ENCODE measurements at places on chromosomes 16 and 17. TPM values are rescaled to one million over a fixed set of nuclear protein-coding genes. Genes with fewer than 3 reads are reported as not detected.

The FN3KRP gene
- 43.6 TPM for polyA plus RNA-seq

The TBC1D28 gene
- polyA plus RNA-seq = not detected

The EME1 gene
- polyA plus RNA-seq = 8.2 TPM

DNA sequence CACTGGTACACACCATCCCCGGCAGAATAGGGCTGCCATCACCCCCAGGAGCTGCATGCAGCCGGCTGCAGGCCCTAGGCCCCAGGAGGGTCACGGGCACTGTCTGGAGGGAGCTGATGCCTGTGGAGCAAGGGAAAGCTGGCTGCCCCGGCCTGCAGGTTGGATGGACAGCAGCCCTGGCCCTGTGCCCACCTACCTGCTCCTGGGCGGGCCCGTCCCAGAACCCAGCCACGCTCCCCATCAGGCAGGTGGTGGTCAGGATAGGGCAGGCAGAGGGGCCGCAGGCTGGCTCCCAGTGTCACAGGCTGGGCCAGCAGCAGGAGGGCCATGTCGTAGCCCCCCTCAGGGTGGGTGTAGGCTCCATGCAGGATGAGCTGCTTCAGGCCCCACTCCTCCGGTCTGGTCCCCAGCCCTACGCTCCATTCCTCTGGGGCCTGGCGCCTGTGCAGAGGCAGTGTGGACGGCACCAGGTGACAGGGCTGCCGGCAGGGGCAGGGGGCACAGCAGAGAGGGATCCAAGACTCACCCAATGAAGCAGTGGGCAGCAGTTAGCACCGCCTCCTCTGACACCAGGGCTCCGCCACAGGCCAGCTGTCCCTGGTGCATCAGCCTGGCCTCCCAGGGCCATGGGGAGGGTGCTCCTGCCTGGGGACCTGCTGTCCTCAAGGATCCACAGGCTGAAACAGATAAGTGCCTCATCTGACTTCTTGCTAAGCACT is 4.0 kb downstream of the PRSS53 start:
- DNase-seq = no peak

DNA sequence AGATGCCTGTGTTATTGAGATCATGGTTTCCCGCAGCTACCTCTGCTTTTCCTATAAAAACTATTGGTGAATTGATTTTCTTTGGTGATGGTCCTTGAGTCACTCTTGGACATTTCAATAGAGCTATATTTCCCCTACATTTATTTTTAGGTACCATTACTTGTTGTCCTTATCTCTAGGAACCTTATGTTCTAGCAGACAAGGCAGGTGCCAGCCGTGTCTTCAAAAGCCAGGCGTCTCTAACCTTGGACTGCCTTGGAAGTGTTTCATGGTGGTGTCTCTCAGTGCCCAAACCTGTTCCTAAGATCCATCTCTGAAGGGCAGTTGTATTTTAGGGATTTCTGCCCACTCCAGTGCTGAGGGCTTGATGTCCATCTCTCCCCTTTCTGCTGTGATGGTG is 77.4 kb upstream of the CLEC18A start:
- no peak for DNase-seq

DNA sequence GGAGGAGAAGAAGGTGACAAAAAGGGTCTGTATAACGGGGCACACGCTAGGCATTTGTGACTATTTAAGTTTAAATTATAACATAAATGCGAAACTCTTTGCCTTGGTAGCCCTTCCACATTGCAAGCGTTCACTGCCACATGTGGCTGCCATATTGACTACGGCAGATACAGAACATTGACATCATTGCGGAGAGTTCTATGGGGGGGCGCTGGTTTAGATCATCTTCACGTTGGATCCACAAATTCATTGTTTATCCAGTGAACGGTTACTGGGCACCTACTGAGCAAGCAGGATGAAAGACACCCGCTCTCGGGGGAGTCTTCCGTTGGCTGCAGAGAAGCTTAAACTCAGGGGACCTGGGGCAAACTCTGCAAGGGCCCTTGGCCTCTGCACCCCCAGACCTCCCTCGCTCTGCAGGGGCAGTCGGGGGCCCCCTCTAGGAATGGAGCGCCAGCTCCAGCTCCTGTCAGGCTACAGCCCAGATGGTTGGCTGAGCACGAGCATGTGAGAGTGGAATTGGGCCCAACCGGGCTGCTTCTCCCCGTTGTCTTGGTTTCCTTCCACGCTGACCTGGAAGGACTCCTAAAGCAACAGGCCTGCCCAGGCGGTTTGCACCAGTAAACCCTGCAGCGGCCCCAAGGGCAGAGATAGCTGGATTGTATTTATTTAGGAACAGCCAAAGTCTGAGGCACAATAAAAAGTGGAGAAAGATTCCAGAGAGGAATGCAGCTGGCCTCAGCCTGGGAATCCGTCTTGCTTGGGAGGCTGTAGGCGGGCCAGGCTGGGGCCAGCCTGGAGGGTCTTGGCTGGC is 172.2 kb downstream of the SEC14L1 start:
- DNase-seq = peak; percentile 75

DNA sequence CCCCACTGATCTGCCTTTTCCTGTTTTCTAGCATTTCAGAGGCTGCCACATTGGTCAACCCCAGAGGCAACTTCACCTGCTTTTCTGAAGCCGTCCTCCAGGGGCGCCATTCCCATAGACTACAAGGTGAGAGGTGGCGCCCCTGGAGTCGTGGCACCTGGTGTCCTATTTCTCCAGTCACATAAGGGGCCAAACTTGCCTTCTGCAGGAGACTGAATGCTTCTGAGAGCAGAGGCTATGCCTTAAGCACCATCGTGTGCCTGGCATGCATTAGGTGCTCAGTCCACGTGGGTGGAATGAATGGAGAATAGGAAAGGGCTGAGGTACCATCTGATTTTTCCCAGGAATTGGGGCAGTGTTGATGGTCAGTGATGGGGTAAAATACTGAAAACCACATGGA is 164.8 kb downstream of the HAPSTR1 start:
- no peak for DNase-seq

DNA sequence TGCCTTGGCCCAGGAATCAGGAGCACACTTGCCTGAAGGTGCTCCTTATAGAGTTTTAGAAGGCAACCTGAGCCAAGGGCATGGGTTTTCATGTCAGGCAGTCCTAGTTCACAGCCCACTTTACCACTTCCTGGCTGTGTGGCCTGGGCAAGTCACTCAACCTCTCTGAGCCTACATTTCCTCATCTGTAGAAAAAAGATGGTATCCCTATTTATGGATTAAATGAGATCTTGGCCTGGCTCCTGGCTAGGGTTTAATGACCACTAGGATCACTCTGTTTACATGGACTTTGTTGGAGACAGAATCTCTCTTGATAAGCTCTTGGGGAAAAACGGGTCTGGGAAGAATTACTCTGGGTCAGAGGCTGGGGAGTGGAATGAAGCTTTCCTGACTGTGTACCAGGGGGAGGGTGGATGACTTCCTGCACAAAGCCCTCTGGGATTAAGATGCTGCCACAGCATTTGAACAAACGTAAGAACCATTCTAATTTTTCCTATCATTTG is 2.3 kb downstream of the MT2A start:
- no peak for DNase-seq

GRCh38 chr17:13005530-13005929 is 12.3 kb downstream of the ELAC2 start:
- no peak for DNase-seq

DNA sequence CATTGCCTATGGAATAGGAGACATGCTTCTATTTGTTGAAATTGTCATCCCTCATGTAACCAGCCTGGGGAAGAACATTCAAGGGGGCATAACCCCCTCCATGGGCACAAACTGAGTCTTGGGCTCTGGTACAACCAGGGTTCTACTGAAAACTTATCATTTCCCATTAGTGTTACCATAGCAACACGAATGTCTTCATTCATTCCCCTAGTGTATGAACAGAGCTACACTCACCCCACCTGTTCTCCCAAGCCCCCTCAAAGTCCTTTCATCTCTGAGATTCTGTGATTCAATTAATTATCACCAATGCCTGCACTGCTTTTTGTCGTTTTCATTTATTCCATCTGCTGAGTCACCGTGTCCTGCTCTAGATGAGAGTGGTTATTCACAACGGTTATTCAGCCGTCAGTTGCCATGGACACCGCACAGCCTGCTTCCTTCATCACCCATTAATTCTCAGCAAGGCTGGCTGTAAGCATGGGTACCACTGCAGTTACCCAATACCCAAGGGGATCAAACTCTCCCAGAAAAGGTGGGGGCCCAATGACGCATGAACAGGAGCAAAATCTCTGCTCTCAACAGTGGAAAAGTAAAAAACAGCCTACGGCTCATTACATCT is 1.6 kb upstream of the GAST start:
- no peak for DNase-seq
